NCI-H524 (cell line): ENCODE measurements at places on chromosomes 5 and 9.

DNA sequence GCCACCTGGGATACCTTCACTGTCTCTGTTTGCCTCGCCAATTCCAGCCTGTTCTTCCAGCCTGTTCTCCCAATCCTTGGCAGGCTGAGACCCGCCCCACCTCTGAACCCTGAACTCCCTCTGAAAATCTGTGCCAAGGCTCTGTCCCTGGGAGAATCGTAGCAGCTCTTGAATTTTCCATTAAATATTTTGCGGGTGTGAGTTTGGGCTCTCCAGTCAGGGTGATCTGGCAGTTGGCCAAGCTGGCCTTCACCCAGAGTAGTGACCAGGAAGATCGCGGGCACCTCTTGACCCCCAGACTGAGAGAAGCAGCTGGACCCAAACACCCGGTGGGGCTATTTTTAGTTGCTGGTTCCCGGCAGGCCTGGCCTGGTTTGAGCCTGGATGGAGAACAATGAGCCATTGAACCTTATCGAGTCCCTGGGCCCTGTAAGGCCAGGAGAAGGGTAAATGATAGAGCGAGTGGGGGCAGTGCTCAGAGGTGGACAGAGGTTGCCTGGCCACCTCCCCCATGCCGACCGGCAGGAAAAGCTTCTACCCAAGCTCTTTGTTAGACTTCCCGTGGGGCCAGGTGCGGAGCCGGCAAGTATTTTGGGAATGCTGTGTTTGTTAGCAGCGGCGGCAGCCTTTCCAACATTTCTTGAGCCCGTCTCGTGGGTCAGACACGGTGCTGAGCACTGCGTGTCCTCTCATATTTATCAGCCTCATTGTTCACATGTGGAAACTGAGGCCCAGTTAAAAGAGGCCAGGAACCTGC, 146.2 kb downstream of the RGS3 start:
- no peak for DNase-seq

- no peak for DNase-seq
These were observed 21.4 kb downstream of the TMEM245 start for GRCh38 chr9:109098171-109098959.

GRCh38 chr9:130259044-130259443, 6.5 kb upstream of the HMCN2 start:
- no peak for DNase-seq

DNA sequence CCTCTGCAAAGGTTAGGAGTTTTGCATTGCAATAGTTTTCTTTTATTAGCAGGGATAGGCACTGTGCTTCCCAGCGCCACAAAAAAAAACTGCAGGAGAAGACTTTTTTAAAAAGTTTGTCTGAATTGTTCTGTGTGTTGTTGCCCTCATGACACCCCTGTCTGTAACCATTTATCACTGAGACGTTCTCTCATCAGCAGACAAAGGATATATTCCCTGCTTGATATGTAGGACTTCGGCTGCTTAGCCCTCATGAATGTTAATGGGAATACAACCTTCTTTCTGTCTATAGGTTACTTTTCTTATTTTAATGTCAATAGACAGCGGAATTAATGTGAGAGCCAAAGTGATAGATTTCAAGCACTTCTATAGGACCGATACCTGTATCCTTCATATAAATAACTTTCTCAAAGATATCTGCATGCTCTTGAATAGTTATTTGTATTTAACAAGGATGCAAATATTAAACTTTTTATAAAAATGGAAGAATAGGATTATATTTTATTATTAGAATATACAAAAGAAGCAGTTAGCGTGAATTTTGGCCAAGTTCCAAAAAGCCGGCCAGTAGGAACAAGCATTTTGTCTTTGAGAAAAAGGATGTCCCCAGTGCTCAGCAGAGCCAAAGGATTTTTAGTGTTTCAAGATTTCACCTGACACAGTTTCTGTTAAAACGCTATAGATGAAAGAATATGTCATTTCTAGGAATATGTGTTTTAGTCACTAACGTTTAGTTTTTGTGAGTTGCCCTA, 1.5 kb upstream of the LYSMD3 start:
- DNase-seq, result no peak

GRCh38 chr9:77163884-77164283, 13.4 kb upstream of the VPS13A start:
- no peak for DNase-seq

DNA sequence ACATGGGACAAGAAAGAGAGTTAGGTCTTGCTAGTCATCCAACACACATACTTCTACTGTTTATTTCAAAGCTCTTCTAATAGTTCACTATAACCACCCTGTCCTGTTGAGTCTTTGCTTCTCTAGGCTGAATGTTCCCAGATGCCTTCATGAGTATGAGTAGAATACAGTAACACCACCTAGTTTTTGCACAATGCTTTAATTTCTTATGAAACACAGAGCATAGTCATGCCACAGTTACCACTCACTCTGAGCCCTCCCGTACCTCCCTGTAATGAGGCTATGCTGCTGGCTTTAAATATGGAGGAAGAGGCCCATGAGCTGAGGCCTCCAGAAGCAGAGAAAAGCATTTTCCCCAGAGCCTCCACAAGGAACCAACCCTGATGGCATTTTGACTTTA, 75.0 kb upstream of the SLC1A3 start:
- DNase-seq, result no peak

DNA sequence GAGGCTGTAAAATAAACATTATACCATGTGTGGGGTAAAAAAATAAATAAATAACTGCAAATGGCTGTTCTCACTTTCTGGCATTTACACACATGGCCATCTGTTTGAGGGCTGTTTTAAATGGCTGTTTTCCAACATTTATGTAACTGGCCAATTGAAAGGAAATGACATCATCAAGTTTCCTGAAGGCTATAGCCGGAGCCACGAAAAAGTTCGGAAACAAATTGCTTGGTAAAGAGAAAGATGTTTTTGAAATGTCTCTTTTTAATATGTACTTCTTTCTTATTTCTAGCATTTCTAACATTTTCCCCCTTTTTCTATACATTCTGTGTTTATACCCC, 95.4 kb upstream of the DAB2 start:
- DNase-seq, result no peak

DNA sequence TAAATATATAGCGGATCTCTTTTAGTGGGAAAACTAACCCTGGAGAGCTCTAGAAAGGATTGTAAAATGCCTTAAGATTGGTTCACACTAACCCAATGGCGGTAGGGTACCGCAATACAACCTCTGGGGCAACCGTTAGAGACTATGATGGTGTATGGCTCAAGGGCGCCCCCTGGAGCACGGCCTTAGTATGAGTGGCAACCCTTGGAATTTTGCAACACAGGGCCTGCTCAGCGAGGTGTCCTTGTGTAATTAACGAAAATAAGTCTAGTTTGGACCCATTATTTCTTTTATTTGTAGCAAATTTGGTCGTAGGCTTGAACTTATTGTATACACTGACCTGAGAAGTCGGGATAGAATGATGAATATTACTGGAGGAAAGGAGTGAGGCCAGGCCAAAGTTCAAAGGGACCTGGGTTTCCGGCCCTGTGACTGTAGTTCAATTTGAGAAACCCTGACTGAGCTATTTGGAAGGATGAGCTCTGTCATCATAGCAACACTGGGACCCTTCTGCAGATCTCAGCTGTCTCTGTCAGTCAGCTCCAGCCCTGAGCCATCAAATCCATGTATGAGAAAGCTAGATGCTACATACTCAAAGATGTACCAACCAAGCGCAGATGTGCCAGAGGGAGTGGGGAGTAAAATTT, 54.8 kb downstream of the CAMK4 start:
- no peak for DNase-seq

DNA sequence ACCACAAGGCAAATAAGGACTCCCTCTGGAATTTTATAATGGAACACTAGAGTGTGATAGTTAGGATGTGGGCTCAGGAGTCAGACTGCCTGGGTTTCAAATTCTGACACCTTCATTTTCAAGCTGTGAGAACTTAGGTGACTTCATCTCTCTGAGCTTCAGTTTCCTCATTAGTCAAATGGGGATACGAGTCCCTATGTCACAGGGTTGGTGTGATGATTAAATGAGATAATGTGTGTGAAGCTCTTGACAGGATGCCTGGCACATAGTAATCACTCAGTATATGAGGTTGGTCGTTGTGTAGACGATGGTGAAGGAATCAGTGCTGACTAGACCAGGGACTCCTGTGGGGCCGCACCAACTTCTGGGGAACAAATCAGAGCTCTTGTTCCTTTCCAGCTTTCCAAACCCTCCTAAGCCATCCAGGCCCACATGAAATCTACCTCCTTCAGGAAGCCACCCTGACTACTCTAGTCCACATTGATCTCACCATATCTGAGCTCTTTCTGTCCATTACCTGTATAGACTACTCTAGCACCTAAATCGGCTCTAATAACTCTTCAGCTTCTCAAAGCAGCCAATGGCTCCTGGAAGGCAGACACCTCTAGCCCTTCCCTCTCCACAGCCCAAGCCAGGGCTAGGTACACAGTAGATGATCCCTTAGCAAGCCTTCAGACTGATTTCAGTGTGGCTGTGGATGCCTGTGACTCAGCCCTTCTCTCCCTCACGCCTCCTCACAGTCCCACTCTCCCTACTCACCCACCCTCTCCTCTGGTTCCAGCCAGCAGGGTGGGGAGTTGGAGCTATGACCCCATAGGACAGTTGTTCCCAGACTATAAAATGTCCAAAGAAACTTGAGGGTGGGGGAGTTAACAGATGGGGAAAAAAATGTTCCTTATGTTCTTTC, 2.5 kb upstream of the TCF7 start:
- no peak for DNase-seq

GRCh38 chr5:135071311-135071710, 37.3 kb upstream of the PITX1 start:
- no peak for DNase-seq

DNA sequence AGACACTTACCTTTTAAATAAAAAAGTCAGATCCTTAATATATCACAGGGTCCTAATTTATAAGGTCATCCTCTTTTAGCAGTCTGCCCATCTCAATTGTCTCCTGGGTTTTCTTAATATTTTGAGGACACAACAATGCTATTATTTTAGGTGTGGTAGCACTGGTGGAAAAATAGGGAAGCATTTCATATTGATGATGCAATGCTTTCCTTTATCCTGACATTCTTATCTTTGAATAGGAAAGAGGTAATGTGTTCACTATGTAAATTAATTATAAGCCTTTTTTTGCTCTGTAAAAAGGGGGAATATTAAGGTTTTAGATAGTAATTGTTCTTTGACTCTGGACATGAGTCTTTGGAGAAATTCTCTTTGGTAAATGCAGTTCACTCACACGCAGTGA, 164.7 kb downstream of the YTHDC2 start:
- DNase-seq, result no peak

- peak; percentile 21 for DNase-seq
These were observed 135.8 kb downstream of the TRIM36 start for GRCh38 chr5:115033861-115034260.

DNA sequence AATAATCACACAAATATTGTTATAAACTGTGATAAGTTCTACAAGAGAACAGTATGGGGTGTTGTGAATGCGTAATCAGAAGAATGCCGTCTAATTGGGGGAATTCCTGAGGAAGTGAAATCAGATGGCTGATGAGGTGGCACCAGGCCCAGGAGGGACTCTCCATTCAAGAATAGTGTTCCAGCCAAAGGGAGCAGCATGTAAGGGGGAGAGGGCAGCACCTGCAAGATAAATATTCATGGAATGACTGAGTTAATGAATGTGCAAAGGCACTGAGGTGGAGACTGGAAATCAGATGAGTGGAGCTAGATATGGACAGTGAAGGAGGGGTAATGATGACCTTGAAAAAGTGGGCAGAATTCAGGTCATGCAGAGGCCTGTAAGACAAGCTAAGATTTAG, 250.6 kb downstream of the ARRDC3 start:
- DNase-seq, result no peak

- no peak for DNase-seq
These were observed 100.7 kb upstream of the ERBIN start for GRCh38 chr5:65825408-65826328.

- no peak for DNase-seq
These were observed 248.9 kb downstream of the CWC27 start for GRCh38 chr5:65017636-65018035.

DNA sequence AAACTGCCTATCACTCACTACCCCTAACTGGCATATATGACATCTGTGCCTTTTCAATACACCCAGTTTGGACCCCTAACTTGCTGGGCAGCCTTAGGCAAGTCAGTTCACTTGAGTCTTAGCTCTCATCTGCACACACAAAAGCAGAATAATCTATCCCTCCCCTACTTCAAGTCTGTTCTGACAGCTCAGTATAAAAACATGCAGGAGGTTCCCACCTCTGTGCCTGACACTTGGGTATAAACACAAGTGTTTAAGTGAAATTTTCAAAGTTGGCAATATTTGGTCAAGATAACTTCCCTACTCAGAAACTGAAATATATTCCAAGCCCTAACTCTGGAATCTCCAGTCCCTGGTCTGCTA, 12.6 kb downstream of the HNRNPH1 start:
- DNase-seq, result no peak

DNA sequence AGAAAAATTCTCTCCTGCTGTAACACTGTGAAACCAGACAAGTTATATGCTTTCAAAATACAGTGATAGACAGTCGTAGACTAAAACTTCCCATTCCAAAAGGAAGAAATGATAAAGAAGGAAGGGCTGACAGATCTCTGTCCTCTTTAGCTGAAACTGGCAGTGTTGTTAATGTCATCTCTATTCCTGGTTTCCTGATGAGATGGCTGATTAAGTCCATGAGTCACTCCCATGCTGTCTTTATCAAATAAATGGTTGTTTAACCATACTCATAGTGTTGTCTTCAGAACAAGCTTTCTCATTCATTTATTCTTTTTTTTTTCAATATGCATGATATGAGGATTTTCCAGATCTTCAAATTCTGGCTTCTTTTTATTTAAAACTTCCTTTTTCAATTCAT, 952.2 kb upstream of the WWC1 start:
- no peak for DNase-seq

- peak; percentile 14 for DNase-seq
These were observed 125.0 kb downstream of the LHFPL2 start for GRCh38 chr5:78523314-78524193.

DNA sequence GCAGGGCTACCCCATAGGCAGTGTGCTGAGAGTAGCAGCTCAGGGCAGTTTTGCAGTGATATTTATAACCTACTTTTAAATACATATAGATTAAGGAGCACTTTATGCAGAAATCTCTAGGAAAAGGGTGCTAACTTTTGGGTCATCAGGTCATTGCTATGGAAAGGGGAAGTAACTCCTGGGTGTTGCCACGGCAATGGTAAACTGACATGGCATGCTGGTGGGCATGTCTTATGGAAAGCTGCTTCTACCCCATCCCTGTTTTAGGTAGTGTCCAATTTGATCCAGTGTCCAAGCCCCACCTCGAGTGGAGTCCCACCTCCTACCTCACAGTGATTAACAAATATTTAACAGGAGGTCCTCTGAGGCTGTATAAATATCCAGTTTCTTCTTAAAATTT, 56.8 kb upstream of the XPA start:
- no peak for DNase-seq

DNA sequence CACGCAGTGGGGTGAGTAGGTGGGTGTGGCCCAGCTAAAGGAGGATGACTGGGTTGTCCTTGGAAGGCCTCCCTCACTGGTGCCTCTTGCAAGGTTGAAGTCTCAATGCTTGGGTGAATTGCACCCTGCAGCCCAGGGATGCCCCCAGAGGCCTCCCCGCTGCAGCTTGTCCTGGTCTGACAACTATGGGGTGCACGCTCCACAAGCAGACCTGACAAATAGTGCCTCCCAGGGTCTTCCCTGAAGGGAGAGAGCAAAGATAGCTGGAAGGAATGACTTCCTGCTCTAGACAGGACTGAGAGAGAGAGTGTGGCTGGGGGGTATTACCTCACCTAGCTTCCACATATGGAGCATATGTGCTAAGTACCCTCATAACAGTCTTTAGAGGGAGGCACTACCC, 1.7 kb downstream of the PSD2 start:
- no peak for DNase-seq
